Fibroblast of the aortic adventitia (primary cell): ENCODE measurements at places on chromosomes 6 and 20.

DNA sequence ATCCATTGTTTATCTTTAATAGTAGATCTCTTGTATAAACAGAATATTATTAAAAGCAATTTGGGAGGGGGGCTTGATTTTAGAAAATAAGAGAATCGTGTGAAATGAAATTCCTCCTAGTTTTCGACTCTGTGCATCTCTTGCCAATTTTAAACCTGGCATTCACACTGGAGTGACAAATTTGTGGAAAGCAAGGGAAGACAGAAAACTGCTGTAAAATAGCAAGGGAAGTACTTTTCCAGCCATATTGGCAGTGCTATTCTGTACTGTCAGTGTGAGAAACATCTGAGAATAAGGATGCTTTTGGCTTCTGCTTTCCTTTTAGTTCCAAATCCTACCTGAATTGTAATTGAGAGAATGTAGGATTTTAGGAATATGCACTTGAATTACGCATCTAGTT lies 40.2 kb downstream of the TOP1 start:
- DNase-seq: no peak

DNA sequence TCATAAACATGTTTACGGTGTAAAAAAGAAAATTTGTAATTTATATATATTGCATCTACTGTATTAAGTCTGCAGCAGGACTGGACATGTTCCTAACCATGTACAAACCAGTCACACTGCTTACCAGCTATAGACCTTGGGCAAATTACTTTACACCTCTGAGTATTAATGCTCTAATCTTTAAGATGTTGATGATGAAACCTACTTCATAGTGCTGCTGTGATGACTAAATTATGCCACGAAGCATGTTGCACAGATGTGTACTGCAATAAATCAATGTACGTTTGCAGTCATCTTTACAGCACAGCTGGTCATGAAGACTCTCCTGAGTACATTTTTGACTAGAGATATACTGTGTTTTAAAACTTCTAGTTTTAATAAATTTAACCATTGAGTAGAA lies 42.6 kb downstream of the PRKN start:
- DNase-seq: no peak

- DNase-seq: peak; percentile 62
Measured at GRCh38 chr6:84466511-84466910, 239.1 kb upstream of the CEP162 start.

GRCh38 chr6:76810286-76810685 lies 653.0 kb downstream of the HTR1B start:
- DNase-seq: no peak

DNA sequence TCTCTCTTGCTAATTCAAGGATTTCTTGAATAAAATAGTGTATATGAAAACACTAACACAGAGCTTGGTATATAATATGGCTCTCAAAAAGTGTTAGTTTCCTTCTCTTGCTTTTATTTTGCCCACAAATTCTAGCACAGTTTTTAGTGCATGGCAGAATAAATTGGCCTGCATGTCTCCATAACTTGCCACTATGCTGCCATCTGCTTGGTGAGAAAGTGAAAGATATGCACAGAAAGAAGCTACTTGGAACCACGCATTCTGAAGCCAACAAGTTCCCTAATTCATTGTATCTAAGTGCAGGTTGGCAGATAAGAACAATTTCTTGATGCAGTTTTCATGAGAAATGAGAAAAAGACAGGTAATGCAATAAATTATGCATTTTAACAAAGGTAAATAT lies 101.2 kb downstream of the EPHA7 start:
- no peak for DNase-seq

DNA sequence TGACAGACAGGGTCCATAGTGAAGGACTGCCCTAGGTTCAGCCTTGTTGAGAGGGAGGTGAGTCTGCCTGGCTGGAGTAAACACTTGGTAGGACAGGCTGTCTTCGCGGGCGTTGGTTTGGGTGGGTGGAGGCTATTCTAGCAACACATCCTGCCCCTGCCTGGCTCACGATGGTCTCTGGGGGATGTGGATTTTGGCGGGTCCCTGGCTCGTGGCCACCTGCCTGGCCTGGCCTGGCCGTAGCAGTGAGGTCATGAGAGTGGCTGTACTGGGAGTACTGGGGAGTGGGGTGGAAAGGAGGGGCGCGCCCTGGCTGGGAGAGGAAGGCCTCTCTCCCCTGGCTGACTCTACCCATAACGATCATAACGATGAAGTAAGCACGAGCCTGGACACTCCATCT lies 30.2 kb upstream of the MRPS18A start:
- DNase-seq: peak; percentile 56

GRCh38 chr20:20837574-20838021 lies 125.2 kb upstream of the RALGAPA2 start:
- peak; percentile 58 for DNase-seq

- DNase-seq: no peak
Measured at GRCh38 chr20:5822569-5822968, 72.4 kb downstream of the SHLD1 start.

DNA sequence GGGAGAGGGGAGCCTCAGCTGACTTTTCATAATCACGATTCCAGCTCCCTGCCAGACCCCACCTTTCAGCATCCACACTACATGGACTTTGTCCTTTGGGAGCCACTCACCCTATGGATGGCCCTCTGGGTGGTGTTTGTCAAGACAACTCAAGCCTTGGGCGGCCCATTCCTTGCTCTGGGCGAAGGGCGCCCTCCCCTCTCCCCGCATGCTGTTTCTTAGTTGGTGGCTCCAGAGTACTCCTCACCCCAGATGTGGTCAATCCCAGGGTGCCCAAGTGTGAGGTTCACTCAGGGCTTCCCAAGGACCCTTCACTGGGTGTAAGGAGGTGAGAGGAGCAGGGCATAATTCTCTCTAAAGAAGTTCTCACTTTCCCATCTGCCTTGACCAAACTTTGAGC lies 710.0 kb downstream of the QKI start:
- no peak for DNase-seq

- DNase-seq: peak; percentile 64
Measured at GRCh38 chr6:155481215-155481614, 25.6 kb upstream of the NOX3 start.

DNA sequence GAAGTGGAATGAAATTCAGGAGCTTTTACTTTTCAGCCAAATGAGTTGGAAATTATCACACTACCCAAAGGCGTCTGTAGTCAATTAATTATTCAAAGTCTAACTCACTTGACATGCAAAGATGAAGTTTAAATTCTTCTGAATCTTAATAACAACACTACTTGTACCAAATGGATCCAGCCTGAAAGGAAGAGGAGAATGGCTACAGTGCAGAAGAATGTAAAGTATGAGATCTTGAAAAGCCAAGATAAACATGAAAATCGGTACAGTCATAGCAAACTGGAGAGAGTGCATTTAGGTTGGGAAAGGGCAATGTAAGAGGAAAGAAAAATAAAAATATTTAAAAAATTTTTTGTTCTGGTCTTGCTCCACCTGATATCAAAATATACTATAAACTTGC lies 195.5 kb downstream of the SIM1 start:
- DNase-seq: peak; percentile 89

DNA sequence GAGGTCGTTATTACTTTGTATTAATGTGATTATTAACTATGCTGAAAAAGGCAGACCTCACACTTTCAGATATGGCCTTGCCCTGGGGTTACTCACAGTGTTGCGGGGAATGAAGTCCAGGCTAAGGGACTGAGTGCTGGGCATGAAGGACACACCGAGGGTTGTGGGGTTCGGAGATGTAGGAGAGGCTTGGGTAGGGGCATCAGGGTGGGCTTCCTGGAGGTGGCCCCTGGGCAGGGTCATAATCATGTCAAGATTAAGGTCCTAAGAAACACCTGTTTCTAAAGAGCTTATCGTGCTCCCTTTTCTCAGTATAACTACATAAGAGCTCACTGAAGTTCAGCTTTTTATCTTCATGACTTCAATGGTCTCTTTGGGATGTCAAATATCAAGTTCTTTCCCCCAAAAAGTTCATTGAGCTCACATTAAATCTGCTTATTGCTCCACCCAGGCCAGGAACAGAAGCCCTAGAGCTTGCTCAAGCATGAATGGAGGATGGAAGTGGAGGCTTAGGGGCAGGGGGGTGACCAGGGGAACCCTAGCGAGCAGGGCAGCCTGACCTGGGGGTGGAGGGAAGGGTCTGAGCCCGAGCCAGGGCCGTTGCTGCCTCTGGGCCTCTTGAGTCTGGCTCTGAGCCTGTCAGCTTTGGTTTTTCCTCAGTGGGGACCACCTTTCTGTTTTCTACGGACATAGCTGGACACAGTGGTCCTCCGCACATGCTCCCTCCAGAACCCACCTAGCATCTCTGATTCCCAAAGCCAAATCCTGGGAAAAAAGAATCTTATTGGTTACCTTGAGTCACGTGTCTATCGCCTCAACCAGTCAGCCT lies 37.3 kb upstream of the TGM2 start:
- DNase-seq: no peak

DNA sequence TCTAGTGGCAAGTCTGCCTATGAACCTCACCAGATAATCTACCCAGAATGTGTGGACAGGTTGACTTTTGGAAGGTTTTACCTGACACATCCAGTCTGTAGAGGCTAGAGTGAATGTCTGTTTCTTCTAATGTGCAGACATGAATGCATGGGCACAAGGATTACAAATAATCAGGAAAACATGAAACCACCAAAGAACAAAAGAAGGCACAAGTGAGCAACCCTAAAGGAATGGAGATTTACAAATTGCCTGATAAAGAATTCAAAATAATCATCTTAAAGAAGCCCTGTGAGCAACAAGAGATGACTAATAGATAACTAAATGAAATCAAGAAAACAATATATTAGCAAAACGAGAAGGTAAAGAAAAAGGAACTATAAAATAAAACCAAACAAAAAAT lies 876.1 kb upstream of the ADGRB3 start:
- DNase-seq: peak; percentile 21

DNA sequence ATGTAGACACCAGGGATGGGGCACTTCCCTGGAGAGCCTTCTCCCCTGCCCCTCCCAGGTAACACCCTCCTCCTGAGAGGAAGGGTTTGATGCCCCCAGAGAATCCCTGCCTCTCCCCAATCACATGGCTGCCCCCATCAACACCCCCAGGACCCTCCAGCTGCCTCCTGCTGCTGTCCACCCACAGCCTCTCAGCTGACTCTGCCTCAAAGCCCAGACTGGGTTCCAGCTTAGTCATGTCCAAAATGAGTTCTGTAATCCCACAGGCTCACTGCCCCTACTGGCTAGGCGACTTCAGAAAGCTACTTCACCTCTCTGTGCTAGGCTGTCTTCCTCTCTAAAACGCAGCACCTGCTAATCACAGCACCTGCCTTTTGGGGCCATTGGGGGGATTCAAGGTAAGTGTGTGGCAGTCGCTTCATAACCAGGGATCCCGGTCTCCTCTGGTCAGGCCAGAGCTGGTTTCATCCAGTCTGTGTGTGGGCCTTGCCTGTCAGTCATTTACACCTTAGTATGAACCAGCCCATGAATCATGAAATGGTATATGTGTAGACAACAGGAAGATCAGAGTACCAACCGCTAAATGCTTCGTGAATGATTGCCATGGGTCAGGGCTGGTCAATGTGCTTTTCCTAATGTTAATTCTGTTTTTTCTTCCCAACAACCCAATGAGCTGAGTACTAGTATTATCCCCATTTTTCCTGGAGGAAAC lies 40.4 kb downstream of the TFEB start:
- DNase-seq: peak; percentile 6

GRCh38 chr6:106910999-106911949 lies 63.3 kb downstream of the CD24 start:
- DNase-seq: no peak

DNA sequence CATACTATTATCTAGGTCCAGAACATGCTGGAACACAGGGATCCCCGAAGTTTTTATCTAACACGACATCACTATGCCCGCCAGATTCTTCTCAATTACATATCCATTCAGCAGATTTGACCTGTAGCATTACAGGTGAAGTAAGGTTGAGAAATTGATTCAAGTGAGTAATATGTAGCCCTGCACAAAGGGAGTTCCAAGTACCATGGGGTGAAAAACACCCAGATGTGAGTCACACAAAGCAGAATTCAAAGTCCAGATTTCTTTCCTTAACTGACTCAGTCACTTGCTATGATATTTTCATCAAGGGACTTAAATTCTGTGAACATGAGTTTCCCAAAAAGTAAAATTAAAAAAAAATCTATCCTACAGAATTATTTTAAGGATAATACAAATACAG lies 655.4 kb upstream of the PTCHD4 start:
- peak; percentile 81 for DNase-seq

DNA sequence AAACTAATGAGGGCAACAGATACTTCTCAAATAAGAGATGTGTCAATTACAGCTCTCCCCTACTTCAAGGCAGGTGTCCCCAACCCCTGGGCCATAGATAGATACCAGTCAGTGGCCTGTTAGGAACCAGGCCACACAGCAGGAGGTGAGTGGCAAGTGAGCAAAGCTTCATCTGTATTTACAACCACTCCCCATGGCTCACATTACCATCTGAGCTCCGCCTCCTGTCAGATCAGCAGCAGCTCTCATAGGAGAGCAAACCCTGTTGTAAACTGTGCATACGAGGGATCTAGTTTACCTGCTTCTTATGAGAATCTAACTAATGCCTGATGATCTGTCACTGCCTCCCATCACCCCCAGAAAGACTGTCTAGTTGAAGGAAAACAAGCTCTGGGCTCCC lies 422.1 kb downstream of the GJA1 start:
- no peak for DNase-seq

DNA sequence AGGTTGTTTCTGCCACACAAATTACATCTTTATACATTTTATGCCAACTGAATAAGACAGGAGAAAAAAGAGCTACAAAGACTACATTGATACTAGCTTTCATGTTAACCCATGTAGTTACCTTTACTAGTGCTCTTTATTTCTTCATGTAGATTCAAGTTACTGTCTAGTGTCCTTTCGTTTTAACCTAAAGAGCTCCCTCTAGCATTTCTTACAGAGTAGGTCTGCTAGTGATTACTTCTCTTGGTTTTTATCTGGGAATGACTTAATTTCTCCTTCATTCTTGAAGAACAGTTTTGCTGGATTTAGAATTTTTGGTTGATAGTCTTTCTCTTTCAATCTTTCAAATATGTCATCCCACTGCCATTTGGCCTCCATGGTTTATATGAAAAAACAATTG lies 21.2 kb upstream of the NOP56 start:
- peak; percentile 19 for DNase-seq

GRCh38 chr6:125844989-125845388 lies 54.2 kb downstream of the NCOA7 start:
- DNase-seq: peak; percentile 56

- no peak for DNase-seq
Measured at GRCh38 chr6:71246596-71246995, 42.0 kb upstream of the OGFRL1 start.
